Cardiac septum (tissue), 1 donor: ENCODE measurements at places on chromosomes 2 and 18.

- no peak for DNase-seq
Observed at GRCh38 chr2:74583504-74583903, 29.0 kb downstream of the DOK1 start.

- DNase-seq: no peak
Observed at GRCh38 chr2:216985658-216986141, 125.8 kb upstream of the TNP1 start.

- no peak for DNase-seq
Observed at GRCh38 chr2:222561817-222562645, 93.9 kb downstream of the FARSB start.

DNA sequence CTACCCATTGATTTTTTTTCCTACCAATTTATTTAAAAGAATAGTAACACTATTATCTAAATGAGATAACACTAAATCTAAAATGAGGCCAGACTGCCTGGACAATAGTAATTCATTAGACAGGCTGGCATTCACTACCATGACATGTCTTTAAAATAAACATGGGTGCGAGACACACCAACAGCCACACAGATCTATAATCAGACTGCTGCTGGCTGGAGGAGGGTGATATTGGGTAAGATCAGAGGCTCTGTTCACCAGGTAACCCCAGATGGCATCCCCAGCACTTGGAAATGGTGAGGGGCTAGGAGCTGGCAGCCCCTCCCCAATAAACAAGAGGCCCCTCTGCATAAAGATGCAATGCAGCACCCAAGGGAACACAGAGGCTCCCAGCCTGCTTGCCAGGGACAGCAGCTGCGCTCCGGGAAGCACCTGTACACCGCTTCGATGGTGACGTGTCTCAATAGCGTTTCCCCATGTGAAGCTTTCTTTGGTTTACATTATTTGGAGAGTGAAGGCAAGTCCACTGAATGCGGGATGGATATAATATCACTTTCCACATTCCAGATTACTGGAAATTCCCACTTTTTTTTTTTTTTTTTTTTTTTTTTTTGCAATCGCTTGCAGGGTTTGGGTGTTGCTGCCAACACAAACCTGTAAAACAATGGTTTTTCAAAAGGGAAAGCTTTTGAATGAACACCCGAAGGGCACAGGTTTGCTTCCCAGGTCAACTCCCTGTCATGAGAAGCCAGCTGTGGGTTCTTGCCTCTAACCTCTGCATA, 159.0 kb downstream of the ZNF516 start:
- DNase-seq: no peak

DNA sequence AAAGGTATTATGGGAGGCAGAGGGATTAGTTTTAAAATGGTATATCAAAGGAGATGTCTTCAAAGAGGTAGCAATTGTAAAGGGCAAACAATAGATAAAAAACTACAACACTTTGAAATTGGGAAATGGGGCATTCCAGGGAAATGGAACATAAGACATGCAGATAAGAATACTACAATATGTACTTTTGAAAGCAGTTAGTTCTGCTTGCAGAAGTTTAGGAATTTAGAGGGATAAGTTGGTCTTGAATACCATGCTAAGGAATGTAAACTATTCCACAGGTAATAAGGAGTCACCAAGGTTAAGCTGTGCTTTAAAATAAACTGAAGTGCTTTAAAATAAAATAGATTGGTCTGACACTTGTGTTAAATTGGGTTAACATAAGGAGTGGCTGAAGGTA, 571.7 kb upstream of the ACVR2A start:
- DNase-seq: no peak

DNA sequence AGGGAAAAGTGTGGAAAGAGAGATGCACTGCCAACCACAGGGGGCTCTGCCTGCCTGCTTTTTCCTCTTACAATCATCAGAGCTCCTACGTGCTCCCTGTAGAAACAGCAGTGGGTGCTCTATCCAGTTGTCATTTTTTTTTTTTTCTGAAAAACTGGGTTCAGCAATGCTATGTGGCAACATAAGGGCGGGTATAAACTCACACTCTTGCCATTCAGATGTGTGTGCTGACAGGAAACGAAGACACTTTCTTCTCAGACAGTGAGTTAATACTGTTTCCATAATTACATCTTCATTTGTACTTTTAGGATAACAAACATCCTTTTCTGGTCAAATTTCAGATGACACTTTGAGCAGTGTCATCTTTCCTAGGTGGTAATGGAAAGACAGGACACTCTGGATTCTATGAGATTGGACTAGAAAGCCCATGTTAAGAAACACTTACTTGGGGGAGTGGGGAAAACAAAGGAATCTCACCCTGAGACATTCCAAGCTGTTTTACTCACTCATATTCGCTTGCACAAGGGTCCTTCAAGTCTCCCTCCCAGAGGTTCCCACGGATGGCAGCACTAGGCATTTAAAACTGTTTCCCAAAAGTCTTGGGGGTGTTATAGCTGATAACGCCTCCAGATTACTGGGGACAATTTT, 41.3 kb downstream of the CCDC93 start:
- no peak for DNase-seq

DNA sequence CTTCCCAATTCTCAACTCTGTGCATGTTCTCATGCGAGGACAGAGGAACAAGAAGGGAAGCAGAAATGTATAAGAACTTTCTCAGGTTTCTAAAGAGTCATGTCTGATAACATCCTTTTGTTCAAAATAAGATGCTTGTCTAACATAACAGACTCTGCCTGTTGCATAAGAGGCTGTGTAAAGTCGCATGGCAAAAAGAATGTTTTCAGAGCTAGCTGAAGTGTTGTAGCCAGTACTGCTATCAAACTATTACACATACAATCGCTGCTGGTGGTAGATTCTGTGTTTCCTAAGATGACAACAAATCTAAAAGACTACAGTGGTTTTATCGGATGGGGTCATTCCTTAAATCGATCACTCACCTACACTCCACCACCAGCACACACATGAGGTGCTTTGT, 487.5 kb downstream of the IRS1 start:
- DNase-seq: no peak

DNA sequence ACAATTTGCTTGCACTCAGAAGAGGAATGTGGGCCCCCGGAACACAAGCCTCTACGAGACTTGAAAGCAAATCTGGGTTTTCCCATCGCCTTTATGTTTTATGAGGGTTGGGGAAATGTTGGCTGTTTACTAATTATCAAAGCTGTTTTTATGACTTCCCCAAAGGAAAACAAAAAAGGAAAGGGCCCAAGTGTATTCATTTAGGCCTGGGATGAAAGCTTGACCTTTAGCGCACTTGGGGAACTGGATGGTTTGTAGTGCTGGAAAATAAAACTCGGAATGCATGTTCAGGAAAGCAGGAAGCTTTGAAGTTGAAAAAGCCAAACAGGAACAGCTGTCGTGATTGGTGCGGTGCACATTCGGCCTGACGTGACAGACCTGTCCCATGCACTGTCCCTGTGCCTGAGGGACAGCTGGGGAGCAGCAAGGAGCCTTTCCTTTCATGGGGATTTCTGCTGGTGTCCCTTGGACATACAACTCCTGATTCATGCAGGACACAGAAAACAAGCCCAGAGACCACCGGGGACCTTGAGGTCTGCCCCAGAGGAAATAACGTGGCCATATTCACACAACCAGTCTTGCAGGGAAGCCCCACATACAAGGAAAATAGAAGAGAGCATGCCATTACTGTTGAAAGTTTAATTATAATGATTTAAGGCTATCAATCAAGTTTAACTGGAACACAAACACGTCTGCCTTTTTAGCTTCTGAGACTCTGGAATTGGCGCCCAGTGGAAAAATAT, 169.7 kb upstream of the APCDD1 start:
- no peak for DNase-seq

DNA sequence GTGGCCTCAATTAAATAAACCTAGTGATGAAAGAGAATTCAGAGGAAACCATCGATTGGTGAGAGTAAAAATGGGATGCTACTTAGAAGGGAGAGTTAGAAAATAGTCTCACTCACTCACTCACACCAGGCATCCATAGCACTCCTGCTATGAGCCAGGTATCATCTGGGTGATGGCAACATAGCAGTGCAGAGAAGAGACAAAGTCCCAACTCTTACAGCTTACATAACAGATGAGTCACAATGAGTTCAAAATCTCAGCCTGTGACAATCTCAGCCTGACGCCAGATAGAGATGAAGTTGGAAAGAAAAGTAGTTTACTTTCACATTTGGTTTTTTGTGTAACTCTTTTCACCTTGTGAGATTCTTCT, 55.4 kb upstream of the THOC1 start:
- no peak for DNase-seq

GRCh38 chr2:157733263-157733662, 104.6 kb upstream of the ACVR1C start:
- no peak for DNase-seq

- DNase-seq: no peak
Observed at GRCh38 chr2:201343559-201343958, 13.6 kb downstream of the FLACC1 start.

GRCh38 chr2:95526360-95527341, 42.1 kb upstream of the TRIM43B start:
- peak; percentile 84 for DNase-seq

- no peak for DNase-seq
Observed at GRCh38 chr18:44273298-44273697, 407.4 kb upstream of the SETBP1 start.

DNA sequence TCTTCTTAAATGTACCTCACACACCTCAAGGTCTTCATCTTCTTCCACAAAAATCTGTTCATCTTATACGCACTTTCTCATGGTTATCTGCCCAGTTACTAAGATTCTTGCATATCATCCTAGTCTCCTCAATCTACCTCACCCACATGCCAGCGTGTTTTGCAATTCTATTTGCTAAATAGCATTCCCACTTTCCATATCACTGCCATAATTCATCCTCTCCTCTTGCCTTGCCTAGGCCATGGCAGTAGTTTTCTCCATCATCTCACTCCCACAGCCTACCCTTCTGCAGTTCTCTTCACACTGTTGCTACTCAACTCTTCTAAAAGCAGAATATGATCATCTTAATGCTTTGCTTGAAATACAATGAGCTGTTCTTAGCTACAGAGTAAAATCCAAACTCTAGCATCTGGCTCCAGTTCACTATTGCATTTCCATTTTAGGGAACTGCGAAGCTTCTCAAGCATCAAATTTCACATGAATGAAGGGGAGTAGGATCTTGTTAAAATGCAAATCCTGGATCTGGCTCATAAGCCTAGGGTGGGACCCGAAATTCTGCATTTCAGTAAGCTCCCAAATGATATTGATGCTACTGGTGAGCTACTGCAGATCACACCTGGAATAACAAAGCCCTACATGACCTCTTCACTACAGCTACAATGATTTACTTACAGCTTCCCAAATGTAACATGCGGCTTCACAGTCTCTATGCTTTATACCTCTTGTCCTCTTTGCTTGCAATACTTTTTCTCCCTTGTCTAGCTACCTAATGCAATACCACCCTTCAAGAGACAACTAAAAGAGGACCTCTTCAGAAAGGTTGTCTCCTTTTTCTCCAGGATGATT, 293.9 kb downstream of the SATB2 start:
- DNase-seq: no peak

- DNase-seq: no peak
Observed at GRCh38 chr2:200944467-200945394, 18.7 kb downstream of the ORC2 start.

DNA sequence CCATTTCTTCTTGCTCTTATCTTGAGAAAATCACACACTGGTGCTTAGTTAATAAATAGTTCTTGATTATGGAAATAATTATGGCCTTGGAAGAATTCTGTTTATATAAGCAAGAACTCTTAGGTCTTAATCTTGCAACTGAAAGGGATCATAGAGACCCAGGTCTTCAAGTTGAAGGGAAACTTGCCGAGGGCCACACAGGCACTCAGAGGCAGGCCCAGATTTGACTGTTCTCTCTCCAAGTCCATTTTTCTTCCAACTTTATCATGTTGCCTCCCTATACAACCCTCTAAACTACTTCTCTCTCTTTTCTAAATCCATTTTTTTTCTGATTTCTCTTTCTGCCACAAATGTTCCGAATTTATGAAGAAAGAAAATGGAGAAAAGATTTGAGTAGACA, 94.5 kb upstream of the RMDN2 start:
- DNase-seq: no peak
